CD4-positive, CD25-positive, alpha-beta regulatory T cell (primary cell): ENCODE measurements at places on chromosomes 6 and 20.

DNA sequence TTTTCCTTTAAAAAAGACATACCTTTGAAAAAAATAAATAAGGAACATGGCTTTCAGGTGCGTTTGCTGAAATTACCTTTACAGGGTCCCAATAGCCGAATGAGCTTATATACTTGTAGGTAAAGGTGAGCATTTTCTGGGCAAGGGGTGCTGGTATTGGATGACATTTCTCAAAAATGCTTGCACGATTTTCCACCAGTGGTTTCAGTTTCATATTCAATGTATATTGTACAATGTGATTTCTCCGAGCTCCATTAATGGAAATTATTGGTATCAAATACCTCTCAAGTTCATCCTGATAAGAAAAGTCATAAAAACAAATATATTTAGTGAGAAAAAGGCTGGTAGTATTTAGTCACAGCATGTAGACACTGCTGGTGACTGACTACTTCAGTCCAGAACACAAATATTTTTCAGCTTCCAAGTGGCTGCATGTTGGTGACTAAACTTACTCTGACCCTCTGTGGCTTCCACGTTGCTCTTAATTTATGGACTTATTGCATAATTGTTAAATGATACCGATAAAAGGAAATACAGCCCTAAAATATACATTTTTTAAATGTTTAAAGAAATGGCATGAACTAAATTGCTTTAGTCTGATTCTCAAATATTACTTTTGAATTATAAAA is 32.9 kb upstream of the ZBTB24 start:
- DNase-seq: no peak

DNA sequence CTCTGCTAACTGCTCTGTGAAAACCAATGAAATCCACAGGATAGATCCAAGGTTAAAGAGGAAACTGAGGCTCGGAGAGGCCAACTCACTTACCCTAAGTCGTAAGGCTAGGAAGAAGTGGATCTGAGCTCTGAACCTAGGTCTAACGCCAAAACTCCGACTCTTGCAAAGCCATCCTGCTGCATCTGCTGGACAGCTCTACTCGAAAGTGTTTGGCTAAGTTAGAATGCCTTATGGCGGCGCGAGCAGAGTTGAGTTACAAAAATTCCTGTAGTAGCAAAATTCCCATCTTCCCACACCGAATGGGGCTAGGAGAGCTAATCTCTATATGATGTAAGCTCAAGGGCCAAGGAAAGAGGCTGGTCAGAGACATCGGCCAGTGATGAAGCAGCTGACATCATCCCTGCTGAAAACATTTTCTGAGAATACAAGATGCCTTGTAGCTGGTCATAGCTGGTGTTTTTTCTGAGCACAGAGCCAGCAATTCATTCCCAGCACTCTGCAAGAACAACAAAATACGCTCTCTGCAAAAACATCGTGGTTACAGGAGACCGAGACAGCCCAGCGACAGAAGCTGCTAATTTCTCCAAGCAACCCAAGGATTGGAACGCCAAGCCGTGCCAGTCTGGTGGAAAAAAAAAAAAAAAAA is 1.8 kb downstream of the SPATA2 start:
- DNase-seq: no peak

- DNase-seq: no peak
These were observed 19.5 kb downstream of the PANK2 start for GRCh38 chr20:3908667-3909066.

- DNase-seq: no peak
These were observed 176.4 kb downstream of the LY86 start for GRCh38 chr6:6764764-6765434.

DNA sequence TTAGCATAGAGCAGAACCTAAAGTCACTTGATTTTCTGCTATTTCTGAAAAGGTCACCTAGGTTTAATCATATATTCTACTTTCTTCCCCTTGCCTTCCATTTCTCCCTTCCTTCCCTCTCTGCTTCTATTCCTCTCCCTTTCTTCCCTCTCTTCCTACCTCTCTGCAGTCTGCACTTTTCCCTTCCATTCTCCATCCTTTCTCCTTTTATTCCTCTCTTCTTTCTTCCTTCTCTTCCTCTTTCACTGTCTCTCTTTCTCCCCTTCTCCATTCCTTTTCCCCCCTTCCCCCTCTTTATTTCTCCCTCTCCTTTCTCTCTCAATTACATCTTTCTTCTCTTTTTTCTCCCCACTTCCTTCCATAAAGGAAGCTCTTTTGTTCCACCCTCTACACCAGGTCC is 1049.8 kb upstream of the FLRT3 start:
- no peak for DNase-seq

DNA sequence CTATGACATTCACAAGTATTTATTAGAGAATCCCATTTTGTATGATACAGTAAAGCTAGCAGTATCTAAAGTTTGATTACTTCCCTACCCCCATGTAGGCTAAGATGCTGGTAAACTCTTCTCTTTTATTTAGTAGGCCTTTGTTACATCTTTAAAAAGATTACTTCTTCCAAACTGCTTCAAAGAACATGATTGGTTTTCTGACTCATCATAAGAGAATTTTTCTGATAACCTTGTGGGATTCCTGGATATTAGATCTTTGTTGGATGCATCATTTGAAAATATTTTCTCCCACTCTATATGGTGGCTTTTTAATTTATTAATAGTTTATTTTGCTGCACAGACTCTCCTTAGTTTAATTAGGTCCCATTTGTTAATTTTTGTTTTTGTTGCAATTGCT is 898.3 kb upstream of the ADGRB3 start:
- no peak for DNase-seq

DNA sequence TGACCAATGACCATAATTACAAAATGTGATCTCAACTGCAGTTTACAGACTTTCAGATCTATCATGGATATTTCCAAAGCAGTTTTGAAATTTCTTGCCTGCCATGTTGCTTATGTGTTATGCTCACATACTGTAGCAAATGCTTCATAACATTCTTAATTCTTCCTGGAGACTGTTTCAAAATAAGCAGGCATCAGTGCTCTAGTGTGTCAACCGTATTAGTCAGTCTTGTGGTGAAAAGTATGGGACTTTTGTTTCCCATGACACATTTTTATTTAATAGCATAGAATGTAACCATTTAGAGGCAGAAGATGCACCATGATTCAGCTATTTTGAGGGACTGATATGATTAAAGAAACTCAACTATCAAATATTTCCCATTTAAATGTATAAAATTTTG is 1.7 kb downstream of the POPDC3 start:
- no peak for DNase-seq

DNA sequence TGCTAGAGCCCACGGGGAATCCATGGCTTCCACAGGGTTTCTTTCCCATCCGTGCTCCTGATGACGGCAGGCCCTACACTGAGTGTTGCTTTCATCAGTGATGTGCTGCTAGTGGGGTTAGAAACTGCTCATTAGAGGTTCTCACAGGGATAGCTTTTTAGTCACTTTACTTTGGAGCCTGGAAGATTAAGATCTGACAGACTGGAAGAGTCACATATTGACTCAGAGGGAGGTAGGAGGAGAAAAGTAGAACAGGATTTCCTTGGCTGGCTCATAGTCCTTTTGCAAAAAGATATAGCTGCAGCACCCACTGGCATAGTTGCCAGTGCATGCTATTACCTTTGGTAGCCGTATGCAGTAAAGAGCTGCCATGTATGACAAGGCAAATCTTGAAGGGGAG is 890.3 kb downstream of the C6orf118 start:
- DNase-seq: no peak

- DNase-seq: no peak
These were observed 618.5 kb upstream of the MMS22L start for GRCh38 chr6:97901531-97901930.

- no peak for DNase-seq
These were observed 261.3 kb downstream of the ESR1 start for GRCh38 chr6:152068622-152069261.

GRCh38 chr6:160882791-160883279 is 108.7 kb upstream of the MAP3K4 start:
- DNase-seq: no peak

DNA sequence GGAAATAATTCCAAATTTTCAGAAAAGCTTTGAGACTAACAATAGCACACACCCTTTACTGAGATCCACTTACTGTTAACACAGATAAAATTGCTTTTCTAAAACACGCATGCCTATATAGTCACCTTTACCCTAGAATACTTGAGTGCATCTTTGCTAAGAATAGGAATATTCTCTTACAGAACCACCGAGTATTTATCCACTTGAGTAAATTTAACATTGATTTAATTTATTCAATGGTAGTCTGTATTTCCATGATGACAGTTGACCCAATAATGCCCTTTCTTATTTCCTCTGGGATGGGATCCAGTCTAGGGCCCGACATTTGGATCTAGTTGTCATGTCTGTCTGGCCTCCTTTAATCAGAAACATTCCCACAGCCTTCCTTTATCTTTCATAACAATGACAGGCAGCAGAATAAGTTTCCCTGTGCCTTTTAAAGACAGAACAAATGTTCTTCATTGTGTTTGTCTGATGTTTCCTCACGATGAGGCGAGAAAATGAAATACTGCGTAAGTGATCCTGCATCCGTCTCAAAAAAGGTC is 56.6 kb upstream of the ERVFRD-1 start:
- no peak for DNase-seq

DNA sequence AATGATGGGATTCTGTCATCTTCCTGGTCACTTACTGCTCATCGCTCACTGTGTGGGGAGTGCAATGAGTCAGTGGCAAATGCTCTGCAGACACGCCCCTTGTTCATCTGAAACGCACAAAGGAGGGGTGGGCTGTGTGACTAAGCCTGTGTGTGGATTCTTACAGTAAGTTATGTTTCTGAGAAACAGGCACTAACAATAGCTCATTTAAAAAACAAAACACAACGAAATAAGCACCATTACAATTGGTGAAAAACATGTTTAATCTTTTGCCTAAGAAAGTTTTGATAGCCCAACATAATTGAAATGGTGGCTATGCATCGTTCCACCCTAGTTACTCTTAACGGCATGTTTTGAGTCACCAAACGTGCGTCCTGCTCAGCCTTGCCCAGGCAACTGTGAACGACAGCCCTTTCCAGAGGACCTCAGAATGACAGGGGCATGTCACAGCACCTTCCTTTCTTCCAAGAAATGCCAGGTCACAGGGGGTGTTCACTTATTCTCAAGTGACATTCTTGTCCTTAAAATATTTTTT is 118.4 kb upstream of the SGK1 start:
- peak; percentile 10 for DNase-seq

DNA sequence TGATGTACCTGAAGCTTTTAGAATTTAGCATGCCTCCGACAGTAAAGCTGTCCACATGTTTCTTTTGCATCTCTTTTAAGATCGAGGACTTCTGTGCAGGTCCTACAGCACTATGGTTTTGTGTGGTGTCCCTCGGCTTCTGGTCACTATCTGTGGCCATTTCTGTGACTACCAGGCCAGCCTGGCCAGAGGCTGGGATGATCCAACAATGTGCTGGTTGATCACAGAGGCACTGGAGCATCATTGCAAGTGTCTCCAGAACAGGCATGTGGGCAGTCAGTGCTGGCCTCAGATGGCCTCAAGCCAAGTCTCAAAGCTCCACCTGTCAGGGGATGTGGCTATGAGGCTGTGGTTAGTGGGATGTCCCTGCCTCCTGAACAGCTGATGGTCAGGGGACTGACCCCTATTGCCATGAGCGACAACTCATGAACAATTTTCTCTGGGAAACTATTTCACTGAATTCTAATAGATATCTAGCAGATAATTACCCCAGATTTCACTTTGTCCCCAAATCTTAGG is 136.6 kb downstream of the SYNDIG1 start:
- no peak for DNase-seq

GRCh38 chr20:51930775-51931174 is 128.5 kb upstream of the SALL4 start:
- no peak for DNase-seq
